NCI-H1048 (cell line): ENCODE measurements at places on chromosomes 5 and 9.

DNA sequence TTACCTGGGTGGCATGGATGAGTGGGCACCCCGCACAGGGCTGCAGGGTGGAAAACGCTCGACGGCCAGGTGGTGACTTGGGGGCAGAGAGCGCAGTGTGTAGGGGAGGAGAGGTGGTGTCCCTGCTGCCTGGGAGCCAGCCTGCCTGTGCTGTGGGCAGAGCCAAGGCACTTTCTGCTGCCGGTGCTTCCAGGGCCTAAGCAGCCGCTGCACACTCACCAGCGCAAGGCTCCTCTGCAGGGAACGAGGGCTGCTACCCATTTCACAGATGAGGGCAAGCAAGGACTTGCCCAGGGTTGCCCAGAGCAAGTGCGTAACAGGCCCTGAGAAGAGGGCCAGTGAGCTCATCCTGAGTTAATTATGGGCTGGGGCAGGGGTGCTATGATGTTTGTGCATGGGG is 62.5 kb downstream of the CRB2 start:
- no peak for DNase-seq

DNA sequence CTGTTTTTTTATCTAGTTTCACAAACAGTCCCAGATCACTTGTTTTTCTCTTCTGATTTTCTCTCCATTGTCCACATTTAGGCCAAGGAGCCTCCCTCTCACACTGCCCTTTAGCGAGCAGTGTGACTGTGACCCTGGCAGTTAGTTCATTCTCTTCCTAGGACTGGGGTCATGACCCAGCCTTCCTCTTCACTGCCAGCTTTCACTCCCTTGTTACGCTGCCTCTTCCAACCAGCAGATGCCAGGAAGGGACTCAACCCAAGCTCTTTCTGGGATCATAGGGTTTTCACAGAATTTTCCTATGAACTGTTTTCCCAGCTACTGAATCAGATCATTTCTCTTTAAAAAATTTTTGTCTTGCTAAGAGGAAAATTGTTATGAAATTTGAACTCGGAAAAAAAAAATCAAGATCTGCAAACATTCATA is 70.9 kb downstream of the LMNB1 start:
- no peak for DNase-seq

- DNase-seq = no peak
These were observed 19.8 kb downstream of the CD274 start for GRCh38 chr9:5470122-5470521.

DNA sequence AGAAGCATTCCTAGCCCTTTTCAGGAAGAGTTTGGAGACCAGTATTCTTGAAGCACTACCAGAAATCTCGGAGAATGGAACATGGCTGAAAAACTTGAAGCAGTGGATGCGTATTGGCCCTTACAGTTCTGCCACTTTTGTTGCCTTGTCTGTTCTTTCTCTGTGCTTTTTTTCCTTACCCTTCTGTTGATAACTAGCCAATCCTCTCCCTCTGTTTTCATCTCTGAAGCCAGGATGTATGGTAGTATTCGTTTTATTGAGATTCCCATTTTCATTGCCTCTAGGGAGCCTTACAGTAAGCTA is 564 bp upstream of the CCNH start:
- DNase-seq = no peak

DNA sequence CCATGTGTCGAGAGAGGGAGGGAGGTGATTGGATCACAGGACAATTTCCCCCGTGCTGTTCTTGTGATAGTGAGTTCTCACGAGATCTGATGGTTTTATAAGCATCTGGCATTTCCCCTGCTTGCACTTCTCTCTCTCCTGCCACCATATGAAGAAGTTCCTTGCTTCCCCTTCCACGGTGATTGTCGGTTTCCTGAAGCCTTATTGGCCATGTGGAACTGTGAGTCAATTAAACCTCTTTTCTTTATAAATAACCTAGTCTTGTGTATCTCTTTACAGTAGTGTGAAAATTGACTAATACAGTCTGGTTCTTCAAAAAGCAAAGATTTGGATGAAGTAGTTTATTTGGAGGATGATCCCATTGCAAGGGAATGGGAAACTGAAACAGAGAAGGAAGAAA is 11.3 kb upstream of the MIER3 start:
- no peak for DNase-seq

DNA sequence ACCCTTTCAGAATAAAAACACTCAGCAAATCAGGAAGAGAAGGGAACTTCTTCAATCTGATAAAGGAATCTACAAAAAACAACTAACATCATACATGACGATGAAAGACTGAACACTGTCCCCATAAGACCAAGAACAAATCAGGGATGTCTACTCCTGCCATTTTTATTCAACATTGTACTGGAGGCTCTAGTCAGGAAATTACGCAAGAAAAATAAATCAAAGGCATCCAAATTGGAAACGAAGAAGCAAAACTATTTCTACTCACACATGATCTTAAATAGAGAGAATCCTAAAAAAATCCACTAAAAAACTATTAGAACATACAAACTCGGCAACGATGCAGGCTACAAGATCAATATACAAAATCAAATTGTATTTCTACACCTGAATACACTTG is 42.3 kb downstream of the IPPK start:
- no peak for DNase-seq

- no peak for DNase-seq
These were observed 35.6 kb downstream of the TTC39B start for GRCh38 chr9:15271403-15271802.

GRCh38 chr9:36895744-36896260 is 138.3 kb downstream of the PAX5 start:
- no peak for DNase-seq

- DNase-seq = no peak
These were observed 30.6 kb upstream of the MVB12B start for GRCh38 chr9:126295936-126296600.

DNA sequence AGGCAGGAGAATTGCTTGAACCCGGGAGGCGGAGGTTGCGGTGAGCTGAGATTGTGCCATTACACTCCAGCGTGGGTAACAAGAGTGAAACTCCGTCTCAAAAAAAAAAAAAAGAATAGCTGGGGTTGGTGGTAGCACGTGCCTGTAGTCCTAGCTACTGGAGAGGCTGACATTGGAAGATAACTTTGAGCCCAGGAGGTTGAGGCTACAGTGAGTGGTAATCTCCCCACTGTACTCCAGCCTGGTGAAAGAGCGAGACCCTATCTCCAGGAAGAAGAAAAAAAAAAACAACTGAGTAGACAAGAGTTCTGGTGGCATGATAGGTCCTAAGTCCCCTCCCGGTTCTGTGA is 26.3 kb downstream of the GOLGA2 start:
- no peak for DNase-seq

DNA sequence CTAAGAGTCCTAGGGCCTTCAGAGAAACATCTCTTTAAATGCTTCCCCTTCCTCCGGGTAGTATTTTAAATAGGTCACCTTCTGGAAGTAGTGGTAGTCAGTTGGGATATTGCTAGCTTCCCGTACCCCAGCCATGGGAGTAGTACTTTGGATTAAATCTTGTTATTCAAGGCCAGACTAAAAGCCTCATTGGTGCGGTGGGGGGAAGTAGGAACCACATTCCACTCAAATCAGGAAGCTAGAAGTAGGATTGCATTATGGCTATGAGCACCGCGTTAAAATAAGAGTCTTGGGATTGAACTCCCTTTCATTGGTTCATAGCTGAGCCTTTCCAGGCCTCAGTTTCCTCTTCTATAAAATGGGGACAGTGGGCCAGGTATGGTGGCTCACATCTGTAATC is 6.7 kb downstream of the KCNIP1 start:
- DNase-seq = no peak

- DNase-seq = peak; percentile 24
These were observed 24.7 kb upstream of the CETN3 start for GRCh38 chr5:90434116-90434714.

DNA sequence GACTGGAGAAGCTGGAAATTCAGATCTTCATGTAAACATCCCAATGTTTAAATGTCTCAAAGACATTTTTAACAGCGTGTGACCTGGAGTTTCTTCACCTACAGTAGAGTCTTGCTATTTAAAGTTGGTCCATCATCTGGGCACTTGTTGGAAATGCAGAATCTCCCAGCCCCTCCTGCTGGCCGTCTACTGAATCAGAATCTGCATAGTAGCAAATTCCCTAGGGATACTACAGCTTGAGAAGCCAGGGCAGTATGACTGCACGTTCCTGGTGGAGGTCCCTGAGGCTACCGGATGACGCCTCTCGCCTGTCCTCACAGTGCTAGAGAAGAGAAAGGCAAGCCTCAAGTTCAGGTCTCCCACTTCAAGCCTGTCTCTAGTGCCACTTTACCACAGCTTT is 15.7 kb downstream of the SAP30L start:
- no peak for DNase-seq

- DNase-seq = no peak
These were observed 34.1 kb downstream of the COL15A1 start for GRCh38 chr9:98977813-98978212.

GRCh38 chr9:104747245-104747564 is 278 bp upstream of the NIPSNAP3A start:
- DNase-seq = no peak
